ENCODE measurements at places on chromosomes 6 and 20.
A peak's percentile ranks its signal among the peaks of the same experiment; 100 is the strongest.

GRCh38 chr6:144731229-144731628 lies 446.1 kb downstream of the UTRN start:
- no peak overlapping the region for H3K27ac ChIP-seq
- H3K36me3 ChIP-seq, result peaks cover 3% of the 10 kb centered on the region
- no peaks in the 10 kb centered on the region for H3K27me3 ChIP-seq
- no peak for DNase-seq

GRCh38 chr6:32882879-32883250 lies 28.9 kb downstream of the PSMB9 start:
- no peak overlapping the region for H3K27ac ChIP-seq
- H3K36me3 ChIP-seq, result no peaks in the 10 kb centered on the region
- peaks cover 13% of the 10 kb centered on the region for H3K27me3 ChIP-seq
- peak; percentile 53 for DNase-seq

DNA sequence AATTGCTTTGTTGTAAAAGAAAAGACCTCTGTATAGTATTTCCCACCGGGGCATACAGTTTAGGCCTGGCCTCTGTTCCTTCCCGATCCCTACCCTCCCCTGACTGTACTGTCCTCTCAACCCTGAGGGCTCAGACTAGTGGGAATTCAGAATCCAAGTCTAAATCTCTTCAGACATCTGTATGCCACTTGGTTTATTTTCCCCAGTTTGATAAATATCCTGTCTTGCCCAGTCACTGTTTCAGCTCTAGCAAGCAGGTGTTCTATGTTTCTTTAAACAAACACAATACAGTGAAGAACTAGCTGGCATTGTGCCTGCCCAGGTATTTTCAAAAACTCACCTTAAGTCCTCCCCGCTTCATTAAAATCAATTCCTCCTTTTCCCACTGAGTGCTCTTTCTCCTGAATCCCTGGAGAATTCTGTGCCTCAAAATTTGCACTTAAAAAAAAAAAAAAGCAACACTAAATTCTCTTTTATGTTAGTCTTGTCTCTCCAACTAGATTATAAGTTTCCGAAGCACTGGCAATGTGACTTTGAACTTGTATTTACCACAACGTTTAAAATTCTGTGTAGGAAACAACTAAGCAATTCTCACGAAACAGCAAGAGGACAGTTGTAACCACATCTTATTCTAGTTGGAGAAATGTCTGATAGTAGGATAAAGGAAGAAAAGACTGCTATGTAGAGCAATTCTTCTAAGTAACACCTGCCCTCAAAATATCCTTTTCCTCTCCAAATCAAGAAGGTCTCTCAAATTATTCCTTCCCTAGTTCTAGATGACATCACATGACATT lies 112.0 kb upstream of the CARMIL1 start:
- H3K36me3 ChIP-seq, result no peaks in the 10 kb centered on the region
- DNase-seq, result no peak
- H3K4me3 ChIP-seq, result no peak overlapping the region

DNA sequence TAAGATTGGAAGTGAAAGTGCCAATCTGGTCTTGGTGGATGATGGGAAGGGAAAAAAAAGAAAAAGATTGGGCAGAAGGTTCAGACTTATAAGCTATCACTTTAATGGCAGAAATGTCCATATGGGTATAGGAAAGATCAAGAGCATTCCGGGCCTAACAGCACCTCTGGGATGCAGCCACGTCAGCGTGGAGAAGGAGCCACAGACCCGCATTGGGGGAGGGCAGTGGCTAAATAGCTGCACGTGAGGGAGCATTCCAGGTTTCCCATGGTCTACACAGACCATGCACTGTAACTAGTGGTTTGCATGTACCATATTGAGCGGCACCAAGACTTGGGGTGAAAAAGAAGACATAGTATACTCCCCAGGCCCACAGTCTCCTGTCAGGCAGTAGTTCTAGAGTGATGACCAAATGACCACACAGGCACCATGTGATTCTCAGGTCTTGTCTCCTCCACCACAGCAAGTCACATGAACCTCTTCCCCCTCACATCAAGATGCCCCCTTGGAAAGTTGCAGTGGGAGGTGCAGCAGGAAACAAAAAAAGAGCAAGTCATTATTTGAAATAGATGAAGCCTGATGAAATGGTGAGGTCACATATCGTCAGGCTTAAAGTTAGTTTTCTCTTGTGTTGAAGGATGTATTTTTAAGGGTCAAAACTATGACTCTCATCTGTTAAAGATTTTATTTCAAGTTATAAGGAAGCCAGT lies 94.4 kb upstream of the TNFAIP3 start:
- H3K27me3 ChIP-seq, result no peaks in the 10 kb centered on the region
- H3K36me3 ChIP-seq, result no peaks in the 10 kb centered on the region
- no peak for DNase-seq
- no peak overlapping the region for H3K27ac ChIP-seq
- no peak overlapping the region for H3K4me3 ChIP-seq
- H3K4me1 ChIP-seq, result peaks cover 15% of the 10 kb centered on the region

DNA sequence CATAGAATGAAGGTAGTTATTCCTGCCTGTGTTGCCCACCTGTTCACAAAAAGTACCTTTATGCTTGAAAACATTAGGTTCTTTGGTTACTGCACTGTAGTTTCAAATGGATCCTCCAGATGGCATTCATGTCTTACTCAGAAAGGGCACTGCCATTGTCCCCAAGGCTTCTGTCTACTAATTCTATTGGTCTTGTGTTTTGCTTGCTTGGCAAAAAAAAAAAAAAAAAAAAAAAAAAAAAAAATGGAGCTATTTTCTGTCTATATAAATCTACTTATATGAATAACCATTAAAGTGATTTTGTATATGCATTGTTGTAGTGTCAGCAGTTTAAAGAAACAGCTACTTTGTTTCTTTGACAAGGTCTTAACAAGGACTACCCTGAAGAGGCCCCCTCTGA lies 12.7 kb upstream of the EFHC1 start:
- no peak overlapping the region for H3K4me3 ChIP-seq
- H3K27ac ChIP-seq, result no peak overlapping the region
- H3K36me3 ChIP-seq, result no peaks in the 10 kb centered on the region
- no peaks in the 10 kb centered on the region for H3K4me1 ChIP-seq

GRCh38 chr6:107712665-107713551 lies 111.2 kb downstream of the SCML4 start:
- H3K27me3 ChIP-seq, result peaks cover 13% of the 10 kb centered on the region
- H3K36me3 ChIP-seq, result no peaks in the 10 kb centered on the region
- H3K27ac ChIP-seq, result no peak overlapping the region
- no peaks in the 10 kb centered on the region for H3K4me1 ChIP-seq
- no peak overlapping the region for H3K4me3 ChIP-seq
- no peak for DNase-seq

DNA sequence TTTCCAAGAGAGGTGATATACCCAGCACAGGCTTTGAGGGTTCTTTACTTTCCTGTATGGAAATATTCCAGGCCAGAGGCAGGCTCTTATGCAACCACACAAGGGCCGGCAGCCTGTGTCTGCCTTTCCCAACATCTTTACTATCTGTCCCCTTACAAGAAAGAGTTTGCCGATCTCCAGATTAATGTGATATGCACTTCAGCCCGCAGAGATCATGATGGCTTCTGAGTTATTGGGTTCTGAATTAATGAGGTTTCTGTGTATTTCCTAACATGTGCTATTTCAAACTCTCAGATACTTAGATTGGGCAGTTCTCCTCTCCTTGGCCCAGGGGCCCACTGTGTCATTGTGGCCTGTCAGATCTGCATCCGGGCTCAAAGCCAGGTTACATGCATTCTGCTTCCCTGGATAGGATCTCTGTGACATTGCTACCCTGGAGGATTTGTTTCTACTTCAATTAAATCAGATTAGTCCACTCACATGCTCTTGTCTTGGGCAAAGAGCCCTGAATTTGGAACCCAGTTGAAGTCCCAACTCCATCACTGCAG lies 56.6 kb downstream of the TGM2 start:
- DNase-seq, result no peak
- no peaks in the 10 kb centered on the region for H3K27me3 ChIP-seq
- H3K4me1 ChIP-seq, result peaks cover 38% of the 10 kb centered on the region
- no peaks in the 10 kb centered on the region for H3K36me3 ChIP-seq
- H3K4me3 ChIP-seq, result no peak overlapping the region
- peak overlapping the region; percentile 83 for H3K27ac ChIP-seq

- peaks cover 50% of the 10 kb centered on the region for H3K27me3 ChIP-seq
- H3K4me3 ChIP-seq, result no peak overlapping the region
- peaks cover 15% of the 10 kb centered on the region for H3K4me1 ChIP-seq
- no peaks in the 10 kb centered on the region for H3K36me3 ChIP-seq
- no peak for DNase-seq
Measured at GRCh38 chr20:57330998-57331397, 1.4 kb downstream of the SPO11 start.

DNA sequence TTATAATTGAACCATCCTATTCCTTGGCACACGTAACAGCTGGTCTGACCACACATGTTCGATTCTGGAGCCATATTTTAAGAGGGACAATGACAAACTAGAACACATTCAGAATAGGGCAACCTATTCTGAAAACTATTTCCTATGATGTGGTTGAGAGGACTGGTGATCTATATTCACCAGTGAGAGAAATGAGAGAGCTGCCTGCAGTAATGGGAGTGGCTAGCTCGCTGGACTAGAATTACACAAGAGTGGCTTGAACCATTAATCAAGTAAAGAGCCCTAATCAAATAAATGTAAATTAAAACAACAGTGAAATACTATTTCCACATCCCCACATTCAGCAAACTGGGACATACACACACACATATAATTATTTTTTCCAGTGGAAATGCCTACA lies 55.3 kb upstream of the LY86 start:
- no peak overlapping the region for H3K27ac ChIP-seq
- no peak overlapping the region for H3K4me3 ChIP-seq

GRCh38 chr20:32894026-32894483 lies 35.3 kb downstream of the EFCAB8 start:
- H3K27me3 ChIP-seq, result no peaks in the 10 kb centered on the region
- no peak overlapping the region for H3K4me3 ChIP-seq
- peak; percentile 6 for DNase-seq
- H3K36me3 ChIP-seq, result no peaks in the 10 kb centered on the region
- no peak overlapping the region for H3K27ac ChIP-seq
- H3K4me1 ChIP-seq, result no peaks in the 10 kb centered on the region

- no peaks in the 10 kb centered on the region for H3K27me3 ChIP-seq
- H3K27ac ChIP-seq, result no peak overlapping the region
- DNase-seq, result peak; percentile 61
Measured at GRCh38 chr20:63223121-63223825, 7.3 kb upstream of the YTHDF1 start.

- no peak for DNase-seq
- H3K4me3 ChIP-seq, result no peak overlapping the region
- peaks cover 2% of the 10 kb centered on the region for H3K27me3 ChIP-seq
- H3K36me3 ChIP-seq, result no peaks in the 10 kb centered on the region
Measured at GRCh38 chr6:162198925-162199324, 528.6 kb downstream of the PRKN start.

- peaks cover 86% of the 10 kb centered on the region for H3K36me3 ChIP-seq
- peaks cover 37% of the 10 kb centered on the region for H3K4me1 ChIP-seq
- no peaks in the 10 kb centered on the region for H3K27me3 ChIP-seq
- DNase-seq, result no peak
- no peak overlapping the region for H3K27ac ChIP-seq
Measured at GRCh38 chr20:35735826-35736470, 6.1 kb downstream of the RBM39 start.

DNA sequence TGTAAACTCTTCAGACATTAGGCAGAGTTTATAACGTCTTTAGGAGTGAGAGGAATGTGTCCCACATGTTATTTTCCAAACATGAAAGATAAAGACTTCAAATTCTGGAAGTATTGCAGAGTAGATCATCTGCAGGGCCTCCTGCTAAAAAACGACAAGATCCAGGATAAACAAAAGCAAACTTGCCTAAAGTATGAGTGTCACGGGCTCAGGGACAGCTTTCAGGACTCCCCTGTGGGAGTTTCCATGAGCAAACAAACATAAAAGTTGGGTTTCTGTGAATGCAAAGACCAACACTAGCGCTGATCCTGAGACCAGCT lies 76.9 kb downstream of the TXNDC5 start:
- peaks cover 5% of the 10 kb centered on the region for H3K27me3 ChIP-seq
- H3K27ac ChIP-seq, result no peak overlapping the region
- H3K36me3 ChIP-seq, result no peaks in the 10 kb centered on the region
- no peaks in the 10 kb centered on the region for H3K4me1 ChIP-seq

- no peaks in the 10 kb centered on the region for H3K36me3 ChIP-seq
- H3K27ac ChIP-seq, result peak overlapping the region; percentile 50
- no peaks in the 10 kb centered on the region for H3K27me3 ChIP-seq
- DNase-seq, result peak; percentile 85
- peak overlapping the region; percentile 31 for H3K4me3 ChIP-seq
Measured at GRCh38 chr20:47506335-47506734, 4.6 kb downstream of the NCOA3 start.

GRCh38 chr20:36043441-36043840 lies 75.1 kb downstream of the CNBD2 start:
- H3K4me1 ChIP-seq, result peaks cover 9% of the 10 kb centered on the region
- peaks cover 10% of the 10 kb centered on the region for H3K36me3 ChIP-seq
- peak; percentile 33 for DNase-seq
- H3K27ac ChIP-seq, result no peak overlapping the region
- no peaks in the 10 kb centered on the region for H3K27me3 ChIP-seq

DNA sequence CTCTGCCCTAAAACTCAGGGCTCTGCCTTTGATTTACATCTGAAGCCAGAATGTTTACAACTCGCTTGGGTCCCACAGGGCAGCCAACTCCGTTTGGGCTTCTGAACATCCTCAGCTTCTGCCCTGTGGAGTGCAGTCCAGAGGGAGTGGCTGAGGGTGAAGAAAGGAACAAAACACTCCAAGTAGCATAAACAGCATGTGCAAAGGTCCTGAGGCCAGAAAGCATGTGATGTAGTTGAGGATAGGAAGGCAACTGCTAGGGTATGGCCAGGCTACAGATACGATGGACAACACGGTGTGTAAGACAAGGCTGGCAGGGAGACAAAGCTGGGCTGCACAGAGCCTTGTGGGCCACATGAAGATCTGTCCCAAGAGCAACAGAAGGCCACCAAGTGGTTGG lies 12.5 kb downstream of the JAG1 start:
- no peak for DNase-seq
- no peaks in the 10 kb centered on the region for H3K27me3 ChIP-seq
- no peak overlapping the region for H3K4me3 ChIP-seq
- peaks cover 98% of the 10 kb centered on the region for H3K36me3 ChIP-seq

DNA sequence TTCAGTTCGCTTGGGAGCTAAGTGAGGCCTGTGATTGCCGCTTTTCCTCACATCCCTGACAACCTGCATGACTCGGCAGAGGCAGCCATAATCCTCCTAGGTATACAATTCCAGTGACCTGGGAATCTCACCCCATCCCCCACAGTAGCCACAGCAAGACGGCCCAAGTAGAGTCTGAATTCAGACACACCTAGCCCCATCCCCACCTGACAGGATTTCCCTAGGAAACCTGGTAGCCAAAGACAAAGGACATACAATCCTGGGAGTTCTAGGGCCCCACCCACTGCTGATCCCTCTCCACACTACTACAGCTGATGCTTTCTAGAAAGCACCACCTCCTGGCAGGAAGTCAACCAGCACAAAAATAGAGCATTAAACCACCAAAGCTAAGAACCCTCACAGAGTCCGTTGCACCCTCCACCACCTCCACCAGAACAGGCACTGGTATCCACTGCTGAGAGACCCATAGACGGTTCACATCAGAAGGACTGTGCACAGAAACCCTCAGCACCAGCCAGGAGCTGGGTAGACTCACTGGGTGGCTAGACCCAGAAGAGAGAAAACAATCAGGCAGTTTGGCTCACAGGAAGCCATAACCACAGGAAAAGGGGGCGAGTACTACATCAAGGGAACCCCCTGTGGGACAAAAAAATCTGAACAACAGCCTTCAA lies 17.9 kb upstream of the RUNX2 start:
- no peak overlapping the region for H3K27ac ChIP-seq
- H3K4me3 ChIP-seq, result no peak overlapping the region
- H3K27me3 ChIP-seq, result no peaks in the 10 kb centered on the region
- H3K36me3 ChIP-seq, result no peaks in the 10 kb centered on the region

GRCh38 chr6:129753422-129753821 lies 43.4 kb upstream of the ARHGAP18 start:
- H3K4me1 ChIP-seq, result peaks cover 28% of the 10 kb centered on the region
- no peak overlapping the region for H3K27ac ChIP-seq
- no peak overlapping the region for H3K4me3 ChIP-seq
- H3K36me3 ChIP-seq, result no peaks in the 10 kb centered on the region
- H3K27me3 ChIP-seq, result no peaks in the 10 kb centered on the region
